AG04449 (cell line): ENCODE measurements at places on chromosomes 6 and 20.

DNA sequence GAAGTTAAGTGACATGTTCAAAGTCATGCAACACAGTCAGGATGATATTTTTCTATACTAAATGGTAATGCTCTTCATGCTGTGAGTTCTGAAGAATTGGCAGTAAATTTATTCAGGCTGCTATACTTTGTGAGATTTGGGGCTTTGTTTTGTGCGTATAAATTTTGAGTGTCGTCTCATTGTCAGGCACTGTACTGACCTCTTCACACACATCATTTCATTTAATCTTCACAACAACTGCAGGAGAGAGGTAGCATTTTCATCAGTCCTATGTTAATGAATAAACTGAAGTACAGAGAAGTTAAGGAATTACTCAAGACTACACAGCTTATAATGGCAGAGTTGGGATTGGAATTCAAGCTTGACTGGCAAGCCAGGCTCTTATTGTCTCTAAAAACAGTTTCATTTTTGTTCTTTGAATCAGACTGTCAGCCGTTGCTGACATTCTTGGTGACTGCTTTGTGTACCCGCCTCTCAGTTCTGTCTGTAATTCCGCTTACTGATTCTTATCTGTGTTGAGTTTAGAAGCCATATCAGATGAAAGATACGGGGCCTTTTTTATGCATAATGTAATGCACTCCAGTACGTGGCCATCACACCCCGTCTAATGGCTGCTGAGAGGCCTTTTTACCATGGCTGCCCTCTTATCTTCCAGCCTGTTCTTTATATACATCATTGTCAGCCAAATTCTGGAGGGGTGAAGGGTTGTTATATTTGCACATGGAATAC lies 274.9 kb downstream of the UTRN start:
- DNase-seq: no peak

GRCh38 chr6:106122306-106122918 lies 36.3 kb downstream of the PRDM1 start:
- no peak for DNase-seq

GRCh38 chr6:35474942-35475570 lies 6.9 kb downstream of the RPL10A start:
- no peak for DNase-seq

DNA sequence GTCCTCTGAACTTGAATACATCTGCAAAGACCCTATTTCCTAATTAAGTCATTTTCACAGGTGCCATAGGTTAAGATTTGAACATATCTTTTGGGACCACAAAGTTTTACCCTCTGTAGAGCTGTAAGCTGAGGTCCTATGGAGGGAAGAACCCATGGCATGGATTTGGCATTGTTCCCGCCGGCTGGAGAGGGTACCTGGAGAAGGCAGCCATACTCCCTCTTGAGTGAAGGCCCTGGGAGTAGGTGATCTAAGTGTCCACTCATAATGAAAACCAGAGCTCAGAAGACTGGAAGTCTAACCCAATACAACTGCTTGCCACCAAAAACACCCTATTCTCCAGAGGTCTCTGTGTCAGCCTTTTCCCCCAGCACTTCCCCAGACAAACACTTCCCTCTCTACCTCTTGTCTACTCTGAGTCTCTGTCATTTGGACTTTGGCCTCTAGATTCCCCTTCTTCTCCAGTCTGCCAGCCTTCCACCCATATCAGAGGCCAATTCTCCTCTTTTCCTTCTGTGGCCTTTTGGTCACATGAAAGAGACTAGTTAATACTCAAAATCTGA lies 363.9 kb downstream of the MAFB start:
- no peak for DNase-seq

- peak; percentile 64 for DNase-seq
Measured at GRCh38 chr6:5151955-5152401, 66.8 kb downstream of the PPP1R3G start.

GRCh38 chr6:37007340-37008043 lies 2.0 kb downstream of the FGD2 start:
- DNase-seq: no peak

DNA sequence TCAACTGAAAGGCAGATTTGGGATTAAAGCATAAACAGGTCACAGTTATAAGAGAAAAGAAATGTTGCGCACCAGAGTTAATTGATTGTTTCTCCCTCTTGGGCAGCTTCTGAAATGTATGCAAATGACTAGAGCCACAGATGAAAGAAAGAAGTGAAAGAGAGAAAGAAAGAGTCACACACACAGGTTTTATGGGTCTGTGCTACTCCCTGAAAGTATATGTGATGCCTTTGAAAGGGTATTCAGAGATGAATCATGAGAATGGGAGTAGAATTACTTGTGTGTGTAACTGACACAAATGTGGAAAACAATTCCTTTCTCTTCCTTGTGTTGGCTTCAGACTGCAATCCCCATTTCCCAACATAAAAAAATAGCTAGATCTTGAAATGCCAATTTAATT lies 196.9 kb downstream of the FOXA2 start:
- no peak for DNase-seq

GRCh38 chr20:43870484-43870883 lies 44.2 kb upstream of the TOX2 start:
- DNase-seq: no peak

DNA sequence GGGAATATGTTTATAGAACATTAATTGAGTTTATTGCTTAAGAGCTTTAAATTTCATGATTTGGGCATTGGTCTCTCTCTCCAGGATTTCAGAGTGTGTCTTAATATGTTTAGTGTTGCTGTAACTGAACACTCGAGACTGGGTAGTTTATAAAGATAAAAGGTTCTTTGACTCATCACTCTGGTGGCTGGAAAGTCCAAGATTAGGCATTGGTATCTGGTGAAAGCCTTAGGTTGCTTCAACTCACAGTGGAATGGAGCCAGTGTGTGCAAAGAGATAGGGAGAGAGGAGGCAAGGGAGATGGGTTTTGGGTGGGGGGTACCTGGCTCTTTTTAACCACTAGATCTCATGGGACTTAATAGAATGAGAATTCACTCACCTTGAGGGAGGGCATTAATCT lies 35.6 kb upstream of the DTNBP1 start:
- no peak for DNase-seq

GRCh38 chr20:41030531-41031242 lies 2.1 kb downstream of the TOP1 start:
- no peak for DNase-seq

DNA sequence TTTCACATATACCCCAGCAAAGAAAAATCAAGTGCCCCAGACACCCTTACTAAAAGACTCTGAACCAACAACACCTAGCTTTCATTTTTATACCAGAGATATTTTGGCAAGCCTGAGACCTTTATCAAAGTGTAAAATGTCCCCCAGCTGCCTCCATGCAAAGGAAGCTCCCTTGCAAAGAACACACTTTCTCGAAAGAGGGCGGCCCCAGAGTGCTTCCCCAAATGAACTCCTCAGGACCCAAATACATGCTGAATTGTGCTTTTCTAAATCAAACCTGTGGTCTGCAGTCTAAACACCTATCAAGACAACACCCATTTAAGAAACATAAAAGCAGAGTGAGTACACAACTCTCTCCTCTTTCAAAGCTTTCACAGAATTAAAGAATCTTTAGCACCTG lies 490 bp downstream of the IPCEF1 start:
- no peak for DNase-seq

GRCh38 chr6:169949511-169950097 lies 198.2 kb downstream of the ERMARD start:
- no peak for DNase-seq

DNA sequence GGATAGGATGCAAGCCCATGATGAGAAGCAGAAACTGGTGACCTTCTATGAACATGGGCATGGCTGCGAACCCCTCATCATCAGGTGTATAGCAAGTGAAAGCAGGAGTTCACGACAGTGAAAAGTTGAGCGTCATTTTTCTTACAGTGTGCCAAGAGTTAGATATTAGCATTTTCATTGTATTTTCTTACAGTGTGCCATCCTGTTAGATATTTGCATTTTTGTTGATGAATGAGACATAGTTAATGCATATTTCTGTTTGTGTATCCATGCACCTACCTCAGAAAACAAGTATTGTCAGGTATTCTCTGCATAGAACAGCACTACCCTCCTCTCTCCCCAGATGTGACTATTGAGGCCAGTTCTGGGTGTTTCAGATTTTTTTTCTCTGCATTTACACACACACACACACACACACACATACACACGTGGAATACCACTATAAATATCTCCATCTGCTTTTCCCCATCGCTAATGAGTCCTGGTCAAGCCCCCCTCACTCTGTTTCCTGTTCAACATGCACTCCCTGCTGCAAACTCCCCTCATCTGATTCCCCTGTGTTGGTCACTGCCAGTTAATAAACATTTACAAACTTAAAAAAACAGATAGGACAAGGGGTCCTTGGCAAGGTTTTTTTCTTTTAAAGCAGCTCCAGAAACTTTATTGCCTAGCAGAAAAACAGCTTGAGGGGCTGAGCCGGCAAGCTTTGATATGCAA lies 41.7 kb downstream of the PLN start:
- DNase-seq: no peak

- DNase-seq: no peak
Measured at GRCh38 chr6:79640146-79641111, 9.3 kb downstream of the SH3BGRL2 start.

GRCh38 chr6:49553384-49553783 lies 2.9 kb downstream of the C6orf141 start:
- no peak for DNase-seq

DNA sequence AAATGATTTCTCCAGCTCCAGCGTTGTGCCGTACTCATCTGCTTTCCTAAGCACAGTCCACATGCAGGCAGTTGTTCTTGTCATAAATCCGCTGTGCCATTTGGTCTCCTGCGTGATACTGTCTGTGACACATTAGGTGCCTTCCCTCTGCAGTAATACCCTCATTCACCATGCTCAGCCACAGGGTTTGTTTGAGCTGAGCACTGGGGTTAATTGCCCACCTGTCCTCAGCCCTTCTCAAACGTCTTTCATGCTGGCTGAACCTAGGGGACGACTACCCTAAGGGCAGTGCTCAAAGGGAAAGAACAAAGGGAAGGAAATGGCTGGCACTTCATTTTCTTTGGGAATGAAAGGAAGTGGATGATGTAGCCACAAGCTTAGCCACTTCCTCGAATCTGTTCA lies 64.2 kb upstream of the MYLIP start:
- DNase-seq: no peak

DNA sequence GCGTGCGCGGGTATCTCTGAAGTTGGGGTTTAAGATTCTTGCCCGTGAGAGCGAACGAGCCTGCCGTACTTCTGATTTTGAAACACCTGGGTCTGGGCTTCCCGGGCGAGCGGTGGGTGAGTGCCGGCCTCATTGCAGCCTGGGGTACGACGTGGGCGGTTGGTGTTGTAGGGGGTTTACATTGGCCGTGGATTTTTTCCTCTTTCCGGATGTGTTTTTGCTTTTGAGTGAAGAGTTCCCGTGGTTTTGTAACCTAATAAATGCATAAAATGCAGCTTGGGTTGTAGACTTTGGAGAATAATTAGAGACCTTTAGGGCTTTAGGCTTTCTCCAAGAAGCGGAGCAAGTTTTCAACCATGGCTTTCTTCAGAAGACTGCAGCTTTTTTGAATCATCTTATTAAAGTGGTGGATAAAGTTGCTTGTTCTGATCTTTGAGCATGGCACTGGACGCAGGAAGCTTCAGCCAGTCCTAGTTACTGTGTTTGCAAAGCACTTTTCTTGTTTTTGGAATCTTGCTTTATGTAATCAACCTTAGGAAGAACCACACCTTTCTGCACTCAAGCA lies 314 bp downstream of the FARS2 start:
- no peak for DNase-seq

GRCh38 chr20:45444050-45444449 lies 25.5 kb upstream of the WFDC2 start:
- DNase-seq: no peak

DNA sequence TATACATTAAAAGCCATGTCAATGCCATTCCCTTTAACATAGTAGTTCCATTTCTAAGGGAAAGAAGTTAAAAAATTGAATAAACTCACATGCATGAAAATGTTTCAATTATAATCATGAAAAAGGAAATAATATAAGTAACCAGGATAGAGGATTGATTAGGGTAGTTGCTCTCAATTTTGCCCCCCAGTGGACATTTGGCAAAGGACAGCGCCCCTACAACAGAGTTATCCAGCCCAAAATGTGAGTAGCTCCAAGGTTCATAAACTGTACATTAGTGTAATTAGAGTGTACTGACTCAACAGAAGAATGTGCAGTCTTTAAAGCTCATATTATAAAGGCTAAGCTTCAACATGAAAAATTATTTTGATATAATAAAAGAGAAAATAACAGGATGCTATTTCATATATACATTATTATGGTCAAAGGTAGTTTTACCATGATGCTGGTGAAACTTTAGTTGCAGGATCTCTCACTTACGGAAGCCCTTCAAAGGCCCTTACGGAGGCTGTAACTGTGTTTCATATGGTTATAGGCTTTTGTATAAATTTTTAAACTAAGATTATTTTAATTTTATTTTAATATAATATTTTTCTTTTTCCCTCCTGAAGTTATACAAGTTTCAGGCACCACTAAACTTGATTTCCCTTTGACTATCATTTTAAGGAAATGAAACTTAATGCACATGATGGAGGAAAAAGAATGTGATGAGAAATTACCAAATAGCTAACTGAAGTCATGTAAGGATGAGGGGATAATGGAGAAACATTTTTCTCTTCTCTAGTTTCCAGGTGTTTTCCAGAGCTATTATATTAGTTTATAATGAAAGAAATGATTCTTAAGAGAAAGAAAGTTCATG lies 403.6 kb downstream of the PLCB1 start:
- DNase-seq: no peak

DNA sequence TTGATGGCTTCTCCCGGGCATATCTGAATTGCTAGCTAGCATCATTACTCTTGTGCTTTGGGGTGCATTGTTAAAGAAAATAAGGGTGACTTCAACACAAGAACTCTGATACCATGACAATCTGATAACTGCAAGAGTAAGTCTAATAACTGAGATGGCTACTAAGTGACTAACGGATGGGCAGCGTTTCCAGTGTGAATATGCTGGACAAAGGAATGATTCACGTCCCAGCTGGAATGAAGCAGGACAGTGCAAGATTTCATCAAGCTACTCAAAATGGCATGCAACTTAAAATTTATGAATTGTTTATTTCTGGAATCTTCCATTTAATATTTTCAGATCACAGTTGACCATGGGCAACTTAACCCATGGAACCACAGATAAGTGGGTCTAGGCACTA lies 31.7 kb downstream of the MOXD1 start:
- DNase-seq: peak; percentile 37

- DNase-seq: no peak
Measured at GRCh38 chr20:13331536-13331935, 110.5 kb downstream of the ISM1 start.

- DNase-seq: no peak
Measured at GRCh38 chr20:7392542-7393206, 547.6 kb downstream of the HAO1 start.

GRCh38 chr20:37075932-37076685 lies 19.7 kb downstream of the RBL1 start:
- no peak for DNase-seq

- no peak for DNase-seq
Measured at GRCh38 chr20:51027035-51027795, 4.3 kb upstream of the KCNG1 start.

GRCh38 chr6:69340196-69340595 lies 456.6 kb downstream of the LMBRD1 start:
- DNase-seq: no peak

DNA sequence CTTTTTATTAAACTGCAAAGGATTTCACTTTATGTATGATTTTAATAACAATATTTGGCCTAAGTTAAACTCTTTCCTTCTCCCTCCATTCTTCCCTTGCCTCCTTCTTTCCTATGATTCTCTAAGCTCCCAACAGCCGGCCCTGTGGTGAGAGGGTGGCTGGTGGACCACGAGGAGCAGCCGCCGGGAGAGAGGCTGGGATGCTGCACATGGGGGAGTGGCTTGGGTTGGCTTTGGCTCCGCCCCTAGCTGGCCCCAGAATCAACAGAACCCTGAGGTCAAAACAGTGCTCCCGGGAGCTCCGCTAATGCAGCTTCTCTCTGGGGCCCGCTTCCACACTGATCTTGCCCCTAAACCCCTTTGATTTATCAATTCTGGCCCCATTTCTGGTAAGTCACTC lies 389.8 kb upstream of the AGPAT4 start:
- DNase-seq: no peak
